ENCODE measurements at places on chromosomes 3 and 15. TPM values are rescaled to one million over a fixed set of nuclear protein-coding genes. Genes with fewer than 3 reads are reported as not detected.

Gene CHST13
- total RNA-seq, result not detected

Gene CLDN18
- not detected for total RNA-seq

GRCh38 chr3:188385295-188385694 is 231.3 kb downstream of the LPP start:
- peaks cover 25% of the 10 kb centered on the region for H3K4me1 ChIP-seq
- H3K27me3 ChIP-seq, result no peaks in the 10 kb centered on the region
- no peak for DNase-seq
- no peak overlapping the region for H3K27ac ChIP-seq
- no peaks in the 10 kb centered on the region for H3K36me3 ChIP-seq
- H3K4me3 ChIP-seq, result no peak overlapping the region

- no peak overlapping the region for H3K27ac ChIP-seq
- H3K36me3 ChIP-seq, result no peaks in the 10 kb centered on the region
- H3K27me3 ChIP-seq, result no peaks in the 10 kb centered on the region
Measured at GRCh38 chr15:99749386-99749785, 16.1 kb upstream of the LYSMD4 start.

GRCh38 chr3:21551019-21551418 is 200.0 kb downstream of the ZNF385D start:
- DNase-seq, result no peak
- peaks cover 1% of the 10 kb centered on the region for H3K36me3 ChIP-seq
- no peak overlapping the region for H3K27ac ChIP-seq
- no peaks in the 10 kb centered on the region for H3K27me3 ChIP-seq
- no peaks in the 10 kb centered on the region for H3K4me1 ChIP-seq
